ENCODE measurements at places on chromosomes 1 and 21.

GRCh38 chr1:39391691-39392679 is 99.5 kb upstream of the BMP8A start:
- DNase-seq = no peak

GRCh38 chr1:67695963-67696362 is 11.0 kb downstream of the GADD45A start:
- DNase-seq = no peak

- DNase-seq = no peak
Measured at GRCh38 chr1:24707687-24708086, 37.6 kb upstream of the CLIC4 start.

DNA sequence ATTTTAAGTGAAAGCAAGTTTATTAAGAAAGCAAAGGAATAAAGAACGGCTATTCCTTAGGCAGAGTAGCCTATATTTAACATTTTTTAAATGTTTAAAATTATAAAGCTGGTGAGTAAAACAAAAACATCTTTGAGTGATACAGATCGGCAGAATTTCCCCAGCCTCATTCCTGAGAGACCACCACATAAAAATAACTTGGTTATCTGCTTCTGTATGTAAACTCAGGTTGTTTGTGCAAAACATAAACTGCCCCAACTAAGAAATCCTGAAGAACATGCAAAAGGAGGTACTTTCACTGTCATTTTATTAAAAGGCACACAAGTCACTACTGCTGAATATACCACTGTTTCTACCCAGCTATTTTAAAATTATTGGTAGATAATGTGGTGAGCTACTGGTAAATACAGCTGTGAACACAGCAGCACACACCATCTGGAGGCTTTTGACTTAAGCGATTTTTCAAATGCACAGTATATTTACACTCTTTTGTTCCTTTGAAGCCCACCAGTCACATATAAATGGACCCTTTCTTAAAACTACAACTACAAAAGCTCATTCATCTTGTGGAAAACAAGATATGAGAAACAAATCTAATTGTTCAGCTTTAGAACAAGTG is 119.3 kb downstream of the RERE start:
- DNase-seq = no peak

DNA sequence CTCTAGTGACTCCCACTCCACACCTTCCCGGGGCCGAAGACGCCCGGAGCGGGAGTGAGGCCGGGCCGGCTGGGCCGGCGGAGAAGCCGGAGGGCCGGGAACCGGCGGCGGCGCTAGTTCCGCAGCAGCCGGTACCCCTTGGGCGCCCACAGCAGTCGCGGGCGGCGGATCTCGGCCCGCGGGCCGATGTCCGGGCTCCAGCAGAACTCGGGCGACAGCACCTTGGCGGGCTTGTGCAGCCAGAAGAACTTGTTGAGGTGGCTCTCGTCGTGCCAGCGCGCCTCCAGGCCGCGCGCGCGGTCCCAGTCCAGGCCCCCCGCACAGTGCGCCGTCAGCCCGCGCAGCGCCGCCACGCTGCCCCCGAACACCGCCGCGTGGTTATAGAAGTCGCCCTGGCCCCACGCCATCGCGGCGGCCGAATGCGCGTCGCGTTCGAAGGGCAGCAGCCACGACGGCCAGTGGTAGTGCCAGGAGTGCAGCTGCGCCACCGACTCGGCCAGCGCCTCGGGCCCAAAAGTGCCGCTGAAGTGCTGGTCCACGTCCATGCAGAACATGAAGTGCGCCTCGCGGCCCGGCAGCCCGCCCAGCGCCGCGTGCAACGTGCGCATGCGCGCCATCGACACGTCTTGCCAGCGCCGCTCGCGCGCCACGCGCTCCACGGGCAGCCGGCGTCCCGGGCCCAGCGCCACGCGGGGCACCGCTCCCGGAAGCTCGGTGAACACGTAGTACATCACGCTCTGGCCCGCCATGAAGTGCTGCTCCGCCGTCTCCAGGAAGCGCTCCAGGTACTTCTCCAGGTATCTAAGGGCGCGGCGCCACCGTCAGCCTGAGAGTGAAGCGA is 14.0 kb downstream of the A3GALT2 start:
- no peak for DNase-seq

DNA sequence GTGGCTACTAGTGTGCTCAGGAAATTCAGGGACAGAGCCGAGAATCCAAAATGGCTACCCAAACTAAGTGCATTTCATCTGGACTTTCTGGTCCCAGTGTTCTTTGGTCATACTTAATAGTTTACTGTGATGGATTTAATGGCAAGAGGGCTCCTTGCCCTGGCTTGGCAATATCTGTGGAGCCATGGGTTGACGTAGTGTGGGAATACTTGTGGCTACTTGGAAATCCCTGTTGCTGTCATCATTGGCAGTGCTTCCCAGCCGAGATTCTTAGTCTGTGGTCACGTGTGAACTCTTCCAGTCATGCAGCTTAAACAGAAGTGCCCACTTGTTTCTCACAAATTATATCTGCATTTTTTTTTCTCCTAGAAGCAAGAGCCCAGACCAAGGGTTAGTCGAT is 198.9 kb downstream of the HS2ST1 start:
- no peak for DNase-seq

- DNase-seq = no peak
Measured at GRCh38 chr21:29933088-29933487, 6.7 kb downstream of the GRIK1 start.

- no peak for DNase-seq
Measured at GRCh38 chr1:192639607-192640368, 3.8 kb downstream of the RGS13 start.

GRCh38 chr1:25674807-25675084 is 58.2 kb downstream of the MAN1C1 start:
- DNase-seq = no peak

DNA sequence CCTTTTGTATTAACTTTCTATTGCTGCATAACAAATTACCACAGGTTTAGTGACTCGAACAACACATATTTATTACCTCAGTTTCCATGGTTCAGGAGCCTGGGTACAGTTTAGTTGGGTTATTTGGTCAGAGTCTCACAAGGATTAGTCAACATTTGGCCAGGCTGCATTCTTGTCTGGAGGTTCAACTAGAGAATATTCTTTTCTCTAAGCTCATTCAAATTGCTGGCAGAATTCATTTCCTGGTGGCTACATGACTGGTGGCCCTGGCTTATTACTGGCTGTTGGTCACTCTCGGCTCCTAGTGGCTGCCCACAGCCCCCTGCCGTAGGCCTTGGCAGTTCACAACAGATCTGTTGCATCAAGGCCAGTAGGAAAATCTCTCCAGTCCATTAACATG is 81.1 kb upstream of the ADAR start:
- no peak for DNase-seq

GRCh38 chr1:85224734-85225623 is 24.2 kb upstream of the SYDE2 start:
- no peak for DNase-seq

Measured in activated CD4-positive, alpha-beta T cell treated with anti-CD3 and anti-CD28 coated beads, Interleukin-2, amount 50 U/mL, for 48 hours (primary cell).